ENCODE measurements at places on chromosomes 3 and 15.

GRCh38 chr3:69113536-69113935 is 8.9 kb downstream of the LMOD3 start:
- DNase-seq = no peak

DNA sequence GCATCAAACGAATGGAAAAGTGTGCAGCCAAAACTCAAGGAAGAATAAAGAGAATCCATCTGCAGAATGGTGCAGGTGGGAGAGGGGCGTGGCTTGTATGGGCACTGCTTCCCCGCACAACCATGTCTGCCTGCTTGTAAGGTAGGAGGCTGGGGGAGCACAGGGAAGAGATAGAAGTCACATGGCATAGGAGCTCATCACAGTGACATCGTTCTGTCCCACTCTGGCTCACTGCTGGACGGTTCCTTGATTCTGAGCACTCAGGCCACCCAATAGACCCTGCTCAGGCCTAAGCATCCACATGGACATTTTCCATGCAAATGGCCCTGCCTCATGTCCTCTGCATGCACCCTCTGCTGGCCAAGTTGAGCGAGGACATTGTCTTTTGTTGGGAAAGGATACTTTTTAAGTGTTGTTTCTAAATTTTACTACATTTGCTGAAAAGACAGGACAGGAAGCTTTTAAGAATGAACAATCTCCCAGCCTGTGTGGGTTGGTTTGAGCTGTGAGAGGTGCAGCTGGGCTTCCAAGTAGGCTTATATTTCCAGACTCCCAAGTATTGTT is 3.1 kb downstream of the MYLK start:
- DNase-seq = no peak

DNA sequence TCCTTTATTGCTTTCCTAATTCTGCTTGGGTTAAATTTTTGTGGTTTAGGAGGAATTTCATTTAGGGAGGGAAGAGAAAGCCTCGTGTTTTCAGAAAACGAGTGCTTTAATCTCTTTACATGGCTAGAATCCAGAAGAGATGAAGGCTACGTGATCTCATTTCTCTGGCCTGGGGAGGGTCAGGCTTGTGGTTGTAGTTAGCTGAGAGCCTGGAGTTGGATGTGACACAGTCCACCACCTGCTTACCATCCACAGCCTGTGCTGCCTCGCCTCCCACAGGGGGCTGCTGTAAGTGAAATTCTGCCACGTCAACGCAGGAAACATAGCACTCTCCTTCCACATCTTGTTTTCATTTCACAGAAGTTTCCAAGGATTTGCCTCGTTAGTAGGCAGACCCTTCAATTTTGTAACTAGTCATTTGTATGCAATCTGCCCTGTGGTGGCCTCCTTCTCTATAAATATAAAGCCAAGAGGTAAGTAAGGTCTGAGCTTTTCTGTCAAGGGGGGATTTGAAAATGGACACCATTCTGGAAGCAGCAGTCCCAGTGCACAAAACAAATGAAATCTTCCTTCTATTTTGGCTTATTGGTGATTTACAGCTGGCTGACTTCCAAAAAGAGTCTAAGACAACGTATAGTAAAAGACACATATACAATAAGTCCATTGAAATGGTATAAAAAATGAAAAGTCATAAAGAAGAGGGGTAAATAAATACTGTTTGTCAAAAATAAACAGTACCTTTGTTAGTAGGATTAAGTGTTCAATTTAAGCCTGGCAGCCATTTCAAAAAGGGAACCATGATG is 3.4 kb downstream of the GXYLT2 start:
- DNase-seq = no peak

DNA sequence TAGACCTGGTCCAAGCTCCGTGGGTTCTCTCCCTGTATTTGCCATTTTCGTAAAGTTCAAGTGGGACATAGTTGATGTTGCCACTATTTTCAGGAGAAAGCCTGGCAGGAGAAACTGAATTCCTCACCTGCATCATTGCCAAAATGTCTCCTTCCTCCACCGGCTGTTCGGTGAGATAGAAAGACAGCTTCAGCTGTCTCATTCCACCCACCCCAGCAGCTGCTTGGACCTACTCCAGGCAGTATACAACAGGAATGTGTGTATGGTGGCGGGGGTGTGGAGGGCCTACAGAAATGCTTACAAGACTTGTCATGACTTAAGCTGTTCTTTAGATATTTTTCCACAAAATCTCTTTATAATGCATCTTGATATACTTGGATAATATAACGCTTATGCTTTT is 132.7 kb upstream of the RAP2B start:
- no peak for DNase-seq

DNA sequence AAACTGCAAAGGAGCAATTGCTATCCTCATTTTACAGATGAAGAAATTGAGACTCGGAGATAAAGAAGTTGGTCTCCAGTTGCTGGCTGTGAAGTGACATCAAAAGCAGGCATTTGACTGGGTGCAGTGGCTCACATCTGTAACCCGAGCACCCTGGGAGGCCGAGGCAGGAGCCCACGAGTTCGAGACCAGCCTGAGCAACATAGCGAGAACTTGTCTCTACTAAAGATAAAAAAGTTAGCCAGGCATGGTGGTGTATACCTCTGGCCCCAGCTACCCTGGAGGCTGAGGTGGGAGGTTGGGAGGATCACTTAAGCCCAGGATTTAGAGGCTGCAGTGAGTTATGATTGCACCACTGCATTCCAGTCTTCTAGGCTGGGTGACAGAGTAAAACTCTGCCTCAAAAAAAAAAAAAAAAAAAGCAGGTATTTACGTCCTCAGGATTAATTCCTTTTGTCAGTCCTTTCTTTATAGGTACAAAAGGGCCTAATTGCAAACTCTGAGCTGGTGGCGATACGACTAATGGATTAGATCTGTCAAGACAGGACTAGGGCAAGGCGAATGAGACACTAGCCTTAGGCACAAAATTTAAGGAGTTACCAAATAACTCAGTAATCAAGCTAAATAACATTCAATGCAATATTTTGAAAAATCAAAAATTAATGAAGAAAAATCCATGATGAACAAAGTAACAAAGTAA is 5.9 kb upstream of the DNASE1L3 start:
- no peak for DNase-seq

GRCh38 chr3:78792212-78792611 is 975.6 kb downstream of the ROBO1 start:
- no peak for DNase-seq

GRCh38 chr3:110457508-110457907 is 614.1 kb upstream of the NECTIN3 start:
- no peak for DNase-seq
